ENCODE measurements at places on chromosomes 13 and 19.

- DNase-seq: no peak
Measured at GRCh38 chr13:98892077-98892476, 85.8 kb downstream of the DOCK9 start.

- DNase-seq: no peak
Measured at GRCh38 chr13:51006067-51006845, 96.7 kb downstream of the RNASEH2B start.

GRCh38 chr19:6047741-6048251 is 62.5 kb downstream of the RFX2 start:
- DNase-seq: peak; percentile 52

- DNase-seq: no peak
Measured at GRCh38 chr19:2668175-2668763, 34.2 kb downstream of the GNG7 start.

GRCh38 chr19:18586306-18586705 is 2.3 kb upstream of the REX1BD start:
- DNase-seq: no peak

GRCh38 chr13:95676105-95676761 is 706 bp upstream of the DNAJC3 start:
- peak; percentile 39 for DNase-seq

GRCh38 chr19:45919678-45920077 is 5.1 kb upstream of the NANOS2 start:
- no peak for DNase-seq

- DNase-seq: peak; percentile 7
Measured at GRCh38 chr13:85772367-85772766, 26.9 kb downstream of the SLITRK6 start.

- DNase-seq: no peak
Measured at GRCh38 chr19:44617110-44617880, 3.9 kb downstream of the IGSF23 start.

GRCh38 chr19:36489920-36490415 is 607 bp upstream of the ZNF566 start:
- peak; percentile 95 for DNase-seq

DNA sequence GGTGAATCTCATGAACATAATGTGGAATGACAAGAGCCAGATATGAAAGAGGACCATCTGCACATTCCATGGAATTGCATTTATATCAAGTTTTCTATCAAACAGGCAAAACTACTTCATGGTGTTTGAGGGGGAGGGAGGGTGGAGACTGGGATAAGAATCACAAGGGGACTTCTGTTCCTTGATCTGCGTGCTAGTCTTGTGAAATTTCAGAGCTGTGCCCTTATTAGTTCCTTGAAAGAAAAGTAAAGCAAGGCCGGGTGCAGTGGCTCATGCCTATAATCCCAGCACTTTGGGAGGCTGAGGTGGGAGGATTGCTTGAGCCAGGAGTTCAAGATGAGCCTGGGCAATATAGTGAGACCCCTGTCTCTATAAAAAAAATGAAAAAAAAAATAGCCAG is 30.2 kb upstream of the CEBPG start:
- DNase-seq: no peak

GRCh38 chr19:58516964-58517833 is 2.4 kb downstream of the ZBTB45 start:
- no peak for DNase-seq

- DNase-seq: peak; percentile 78
Measured at GRCh38 chr13:111267784-111268183, 52.7 kb upstream of the TEX29 start.

DNA sequence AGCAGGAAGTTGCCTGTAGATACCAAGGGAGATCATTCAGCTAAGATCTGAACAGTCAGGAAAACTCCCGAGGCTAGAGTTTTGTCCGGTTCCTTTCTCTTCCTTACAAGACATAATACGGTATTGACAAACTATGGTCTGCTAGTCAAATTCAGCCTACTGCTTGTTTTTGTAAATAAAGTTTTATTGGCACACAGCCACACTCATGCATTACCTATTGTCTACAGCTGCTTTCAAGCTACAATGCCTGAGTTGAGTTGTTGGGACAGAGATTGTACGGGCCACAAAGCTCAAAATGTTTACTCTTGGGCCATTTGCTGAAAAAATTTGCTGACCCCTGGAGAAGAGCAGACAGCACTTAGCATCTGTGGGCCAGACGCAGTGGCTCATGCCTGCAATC is 2.5 kb downstream of the SLC1A6 start:
- no peak for DNase-seq

- DNase-seq: peak; percentile 50
Measured at GRCh38 chr19:49136771-49137171, 17.4 kb downstream of the PPFIA3 start.

DNA sequence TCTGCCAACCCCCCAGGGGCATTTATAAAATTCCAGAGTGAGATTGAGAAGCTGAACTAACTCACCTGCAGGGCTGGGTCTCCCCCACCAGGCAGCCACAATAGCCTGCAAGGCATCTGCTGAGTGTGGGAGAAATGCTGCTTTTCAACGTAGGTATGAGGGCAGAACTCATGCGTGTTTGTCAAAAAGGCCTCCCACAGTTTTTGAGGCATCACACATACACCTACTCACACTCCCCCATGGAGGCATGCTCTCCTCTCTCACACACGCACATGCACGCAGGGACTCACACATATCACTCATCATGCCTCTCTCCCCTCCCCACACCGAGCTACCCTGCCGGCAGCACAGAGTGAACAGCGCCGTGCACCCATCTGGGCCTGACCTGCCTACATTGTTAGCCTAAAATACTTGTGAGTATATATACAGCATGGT is 390.5 kb downstream of the FGF9 start:
- no peak for DNase-seq

GRCh38 chr19:28535352-28535775 is 677.6 kb downstream of the UQCRFS1 start:
- DNase-seq: no peak

DNA sequence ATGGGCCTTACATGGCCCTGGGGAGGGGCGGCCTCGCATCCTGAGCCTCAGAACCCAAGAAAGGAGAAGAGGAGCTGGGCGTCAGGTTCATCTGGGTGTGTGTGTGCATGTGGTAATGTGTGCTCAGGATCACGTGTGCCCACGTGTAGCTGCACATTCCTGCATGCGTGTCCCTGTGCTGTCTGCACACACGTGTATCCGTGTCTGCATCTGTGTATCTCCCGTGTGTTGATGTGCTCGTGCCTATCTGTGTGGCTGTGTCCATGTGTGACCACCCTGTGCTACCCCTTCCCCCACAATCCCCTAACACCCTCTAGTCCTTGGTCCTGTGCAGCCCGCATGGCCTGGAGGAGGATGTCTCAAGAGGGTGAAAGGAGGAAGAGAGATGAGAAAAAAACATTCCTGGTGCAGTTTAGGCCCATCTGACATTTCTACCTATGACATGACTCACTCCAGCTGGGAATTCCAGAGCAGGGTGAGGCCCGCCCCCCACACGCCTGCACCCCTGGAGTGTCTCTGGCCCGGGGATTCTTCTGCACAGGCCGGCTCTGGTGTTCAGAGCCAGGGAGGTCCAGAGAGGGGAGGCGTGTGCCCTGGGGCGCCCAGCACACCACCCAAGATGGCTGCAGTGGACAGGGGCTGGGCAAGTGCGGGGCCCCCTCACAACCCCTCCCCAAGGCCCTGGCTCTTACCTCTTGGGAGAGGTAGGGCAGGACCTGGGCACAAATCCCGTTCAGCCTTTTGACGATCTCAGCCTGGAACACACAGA is 7.1 kb downstream of the TLE5 start:
- DNase-seq: peak; percentile 17

DNA sequence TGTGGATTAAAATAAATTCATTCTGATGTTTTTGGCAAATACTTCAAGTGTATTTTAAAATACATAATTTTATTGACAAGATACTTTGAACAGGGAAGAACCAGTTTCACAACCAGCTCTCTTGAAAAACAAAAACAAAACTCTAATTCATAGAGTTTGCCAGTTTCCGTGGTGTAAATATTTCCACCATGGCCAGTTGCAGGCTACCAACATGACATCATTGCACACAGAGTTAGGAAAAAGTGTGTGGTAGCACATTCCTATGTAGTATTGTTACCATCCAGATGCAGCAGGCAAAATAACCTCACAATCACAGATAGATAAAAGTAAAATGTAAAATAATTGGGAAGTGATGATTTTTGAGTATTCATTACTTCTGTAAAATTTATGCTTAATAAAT is 7.7 kb upstream of the RNF113B start:
- DNase-seq: peak; percentile 68

DNA sequence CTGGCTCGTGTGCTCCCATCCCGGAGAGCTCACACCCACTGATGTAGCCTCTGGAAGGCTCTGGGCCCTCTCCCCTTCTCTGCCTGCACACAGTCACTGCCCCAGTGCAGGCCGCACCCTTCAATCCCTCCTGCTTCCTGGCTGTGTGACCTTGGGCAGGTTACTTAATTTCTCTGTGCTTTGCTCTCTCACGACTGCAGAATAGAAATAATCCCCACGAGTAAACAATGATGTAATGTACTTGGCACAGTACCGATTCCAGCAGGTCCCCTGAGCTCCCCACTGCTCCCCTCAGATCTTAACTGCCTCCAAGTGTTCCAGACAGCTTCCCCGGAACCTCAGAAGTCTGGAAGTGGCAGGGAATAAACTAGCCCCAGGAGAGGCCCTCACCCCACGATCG is 16.1 kb downstream of the LIG1 start:
- DNase-seq: peak; percentile 3

DNA sequence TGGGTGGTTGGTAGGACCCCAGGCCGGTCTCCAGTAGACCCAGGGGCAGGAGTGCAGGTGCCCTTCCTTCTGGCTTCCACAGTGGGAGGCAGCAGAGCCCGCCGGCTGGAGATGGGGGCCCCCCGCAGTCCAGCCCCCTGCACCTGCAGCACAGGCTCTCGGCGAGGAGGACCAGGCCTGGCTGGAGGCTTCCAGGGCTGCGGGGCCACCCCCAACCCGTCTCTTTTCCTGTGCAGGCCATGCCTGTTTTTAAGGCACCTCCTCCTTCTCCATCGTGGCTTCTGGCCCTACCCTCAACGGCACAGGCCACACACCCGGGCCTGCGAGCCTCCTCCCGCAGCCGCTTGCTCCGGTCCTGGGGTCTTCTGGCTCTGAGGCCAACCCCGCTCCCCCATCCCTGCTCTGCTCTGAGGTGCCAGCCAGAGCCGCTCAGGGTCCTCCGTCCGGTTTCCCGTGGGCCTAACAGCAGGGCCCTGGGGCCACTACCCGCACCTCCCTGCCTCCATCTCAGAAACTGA is 77.2 kb upstream of the ANKRD10 start:
- DNase-seq: no peak

Measured in IMR-90 (cell line).